ENCODE measurements at places on chromosomes 5 and 9. TPM values are rescaled to one million over a fixed set of nuclear protein-coding genes. Genes with fewer than 3 reads are reported as not detected.

The PCDHAC2 gene
- total RNA-seq: 0.31 TPM

The MEGF10 gene
- total RNA-seq: 0.06 TPM

The OBP2B gene
- total RNA-seq: not detected

The CCDC152 gene
- total RNA-seq: 3.8 TPM

The FBXW5 gene
- 185 TPM for total RNA-seq

The ROR2 gene
- 0.13 TPM for total RNA-seq

The GFI1B gene
- not detected for total RNA-seq

The CDC26 gene
- 56.0 TPM for total RNA-seq

The RNF20 gene
- 36.6 TPM for total RNA-seq

The QRFP gene
- total RNA-seq: not detected

The PROB1 gene
- 0.40 TPM for total RNA-seq

The GMCL2 gene
- total RNA-seq: not detected

The SEMA5A gene
- 47.5 TPM for total RNA-seq

The GPR151 gene
- not detected for total RNA-seq

The AQP7 gene
- 1.8 TPM for total RNA-seq

The INSL4 gene
- total RNA-seq: under 0.01 TPM

The SAPCD2 gene
- 7.7 TPM for total RNA-seq

The ARID3C gene
- total RNA-seq: 0.31 TPM

The CAAP1 gene
- total RNA-seq: 24.1 TPM

The DPM2 gene
- 11.1 TPM for total RNA-seq

The ADRA1B gene
- 0.25 TPM for total RNA-seq

The SAXO1 gene
- total RNA-seq: under 0.01 TPM

The SOX30 gene
- total RNA-seq: not detected

The FOXD4L3 gene
- total RNA-seq: not detected

The FAM151B gene
- total RNA-seq: 9.8 TPM

The GABBR2 gene
- total RNA-seq: 0.13 TPM

The GGTA1 gene
- 1.3 TPM for total RNA-seq

The FOXD4L5 gene
- total RNA-seq: 0.06 TPM

The PLPP7 gene
- total RNA-seq: 15.0 TPM

The SLC1A1 gene
- 38.7 TPM for total RNA-seq

The SH2D3C gene
- 1.1 TPM for total RNA-seq

The PCDHA12 gene
- 0.06 TPM for total RNA-seq

The SLCO6A1 gene
- total RNA-seq: not detected

The LVRN gene
- under 0.01 TPM for total RNA-seq

The RNF208 gene
- 0.40 TPM for total RNA-seq

The GARNL3 gene
- total RNA-seq: 7.7 TPM

The ACTL7A gene
- not detected for total RNA-seq

The CARD6 gene
- total RNA-seq: 20.9 TPM

The TEK gene
- 3.4 TPM for total RNA-seq

The PCDHGA12 gene
- 22.3 TPM for total RNA-seq

The LAMC3 gene
- 0.12 TPM for total RNA-seq
